ENCODE measurements at places on chromosomes 13 and 19.

DNA sequence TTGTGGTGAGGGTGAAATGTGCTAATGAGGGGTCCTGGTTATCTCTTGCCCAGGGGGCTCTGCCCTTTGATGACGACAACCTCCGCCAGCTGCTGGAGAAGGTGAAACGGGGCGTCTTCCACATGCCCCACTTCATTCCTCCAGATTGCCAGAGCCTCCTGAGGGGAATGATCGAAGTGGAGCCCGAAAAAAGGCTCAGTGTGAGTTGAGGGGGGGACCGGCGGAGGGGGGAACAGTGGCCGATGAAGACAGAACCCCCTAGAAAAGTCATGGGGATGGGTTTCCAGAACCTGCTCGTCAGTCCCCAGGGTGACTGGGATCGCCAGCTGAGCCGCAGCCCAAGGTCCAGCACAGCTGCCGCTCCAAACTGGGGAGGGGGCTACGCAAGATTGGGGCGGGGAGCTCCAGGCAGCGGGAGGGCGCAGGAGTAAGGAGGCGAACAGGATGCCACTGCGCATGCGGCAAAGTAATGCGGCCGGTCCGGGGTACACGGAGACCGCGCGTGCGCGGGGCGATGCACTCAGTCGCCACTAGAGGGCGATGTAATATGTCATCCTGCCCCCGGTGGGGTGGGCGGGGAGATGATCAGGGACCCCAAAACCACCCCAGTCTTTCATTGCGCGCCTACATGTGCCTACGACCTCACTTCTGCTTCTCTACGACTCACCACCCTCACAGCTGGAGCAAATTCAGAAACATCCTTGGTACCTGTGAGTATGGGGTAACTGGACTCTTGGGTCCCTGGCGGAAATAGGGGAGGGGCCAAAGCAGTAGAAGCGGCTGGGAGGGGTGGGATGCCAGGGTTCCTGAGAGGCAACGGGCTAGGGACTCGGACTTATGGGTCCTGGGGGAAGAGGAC is 17.9 kb downstream of the BRSK1 start:
- peak; percentile 93 for DNase-seq

DNA sequence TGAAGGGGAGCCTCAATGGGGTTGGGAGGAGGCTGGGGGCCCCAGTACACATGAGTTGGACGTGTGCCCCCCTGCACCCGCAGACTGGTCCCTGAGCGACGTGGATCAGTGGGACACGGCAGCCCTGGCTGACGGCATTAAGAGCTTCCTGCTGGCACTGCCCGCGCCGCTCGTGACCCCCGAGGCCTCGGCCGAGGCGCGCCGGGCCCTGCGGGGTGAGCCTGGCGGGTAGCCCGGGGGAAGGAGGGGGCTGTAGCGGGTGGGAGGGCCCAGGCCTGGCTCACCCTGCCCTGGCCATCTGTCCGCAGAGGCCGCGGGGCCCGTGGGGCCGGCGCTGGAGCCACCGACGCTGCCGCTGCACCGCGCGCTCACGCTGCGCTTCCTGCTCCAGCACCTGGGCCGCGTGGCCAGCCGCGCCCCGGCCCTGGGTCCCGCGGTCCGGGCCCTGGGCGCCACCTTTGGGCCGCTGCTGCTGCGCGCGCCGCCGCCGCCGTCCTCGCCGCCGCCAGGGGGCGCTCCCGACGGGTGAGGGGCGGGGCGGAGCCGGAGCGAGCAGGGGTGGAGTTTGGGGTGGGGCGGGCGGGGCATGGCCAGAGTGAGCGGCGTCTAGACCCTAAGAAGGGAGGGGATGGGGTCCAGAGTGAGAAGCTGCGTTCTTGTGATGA is 8.1 kb downstream of the PIK3R2 start:
- no peak for DNase-seq

- DNase-seq = no peak
Observed at GRCh38 chr13:85896516-85897450, 97.6 kb upstream of the SLITRK6 start.

- no peak for DNase-seq
Observed at GRCh38 chr19:58380037-58380661, 681 bp downstream of the ZNF837 start.

DNA sequence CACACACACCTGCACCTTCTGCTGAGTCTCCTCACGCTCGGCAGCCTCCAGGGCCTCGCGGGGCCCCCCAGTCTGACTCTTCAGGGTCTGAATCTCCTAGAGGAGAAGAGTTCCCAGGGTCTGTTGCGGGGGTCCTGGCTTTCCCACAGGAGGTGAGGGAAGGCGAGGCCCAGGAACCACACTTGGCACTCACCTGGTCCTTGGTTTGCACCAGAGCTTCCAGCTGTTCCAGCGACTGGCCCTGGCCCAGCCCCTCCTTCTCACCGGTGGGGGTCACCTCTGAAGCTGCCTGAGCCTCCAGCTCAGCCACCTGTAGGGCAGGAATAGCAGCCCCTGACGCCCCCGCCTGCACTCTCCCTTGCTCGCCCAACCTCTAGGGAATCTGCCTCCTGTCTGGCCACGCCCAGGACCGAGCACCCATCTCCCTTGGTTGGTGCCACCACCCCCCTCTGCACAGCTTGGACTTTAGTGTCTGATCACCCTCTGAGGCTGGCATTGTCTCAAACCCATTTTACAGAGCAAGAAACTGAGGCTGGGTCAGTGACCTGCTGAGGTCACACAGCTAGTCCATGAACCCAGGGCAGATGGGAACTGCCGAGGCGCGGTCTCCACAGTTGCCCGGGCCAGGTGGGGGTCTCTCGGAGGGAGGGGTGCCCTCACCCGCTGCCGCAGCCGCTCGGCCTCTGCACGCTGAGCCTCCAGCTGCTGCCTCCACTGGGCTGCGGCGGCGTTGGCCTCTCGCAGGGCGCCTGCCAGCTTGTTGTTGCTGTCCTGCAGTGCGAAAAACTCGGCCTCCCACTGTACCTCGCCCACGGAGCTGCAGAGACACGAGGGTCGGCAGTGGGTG is 9.5 kb downstream of the HOMER3 start:
- no peak for DNase-seq

GRCh38 chr19:37874784-37875183 is 31.6 kb downstream of the WDR87 start:
- no peak for DNase-seq
